ENCODE measurements at places on chromosomes 6 and 20.
A peak's percentile ranks its signal among the peaks of the same experiment; 100 is the strongest.

DNA sequence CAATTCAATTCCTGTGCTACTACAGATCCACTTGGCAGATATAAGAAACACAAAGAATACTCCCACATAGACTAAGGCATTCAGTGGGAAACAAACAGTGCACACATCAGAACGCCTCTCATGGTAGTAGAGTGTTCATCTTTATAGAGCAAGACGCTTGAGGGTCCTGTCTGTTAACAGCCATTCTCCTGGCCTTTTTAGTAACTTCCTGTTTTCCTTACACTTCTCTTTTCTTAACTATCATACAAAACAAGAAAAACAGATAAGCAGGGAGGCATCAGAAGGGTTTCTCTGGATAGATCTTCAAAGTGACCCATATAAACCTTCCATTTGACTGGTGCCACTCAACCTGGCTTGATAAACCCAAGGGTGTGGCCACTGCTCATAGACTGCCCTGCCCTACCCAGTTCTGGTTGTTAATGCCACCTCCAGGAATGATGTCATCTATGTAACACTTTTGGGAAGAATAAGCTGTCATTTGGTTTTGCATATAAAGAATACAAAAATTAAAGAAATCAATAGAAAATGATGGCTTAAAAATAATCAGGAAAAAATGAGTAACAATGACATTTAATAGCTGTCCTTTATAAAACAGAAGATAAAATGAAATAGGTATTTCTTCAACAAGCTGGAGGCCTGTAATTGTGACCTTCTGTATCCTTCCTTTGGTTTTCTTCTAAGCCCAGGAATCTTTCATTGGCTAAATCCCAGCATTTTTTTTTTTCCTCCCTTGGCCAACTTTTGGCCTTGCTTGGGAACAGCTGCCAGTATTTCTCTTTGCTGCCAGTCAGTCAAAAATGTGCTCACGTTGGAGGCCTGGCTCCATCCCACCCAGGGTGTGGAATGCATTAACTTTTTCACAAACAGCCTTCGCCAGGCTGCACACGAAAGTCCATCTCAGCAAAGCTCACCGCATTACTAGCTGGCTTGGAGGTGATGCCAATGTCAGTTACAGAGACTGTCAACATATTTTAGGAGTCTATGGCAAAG lies 103.5 kb downstream of the GJA10 start:
- peak; percentile 66 for DNase-seq

DNA sequence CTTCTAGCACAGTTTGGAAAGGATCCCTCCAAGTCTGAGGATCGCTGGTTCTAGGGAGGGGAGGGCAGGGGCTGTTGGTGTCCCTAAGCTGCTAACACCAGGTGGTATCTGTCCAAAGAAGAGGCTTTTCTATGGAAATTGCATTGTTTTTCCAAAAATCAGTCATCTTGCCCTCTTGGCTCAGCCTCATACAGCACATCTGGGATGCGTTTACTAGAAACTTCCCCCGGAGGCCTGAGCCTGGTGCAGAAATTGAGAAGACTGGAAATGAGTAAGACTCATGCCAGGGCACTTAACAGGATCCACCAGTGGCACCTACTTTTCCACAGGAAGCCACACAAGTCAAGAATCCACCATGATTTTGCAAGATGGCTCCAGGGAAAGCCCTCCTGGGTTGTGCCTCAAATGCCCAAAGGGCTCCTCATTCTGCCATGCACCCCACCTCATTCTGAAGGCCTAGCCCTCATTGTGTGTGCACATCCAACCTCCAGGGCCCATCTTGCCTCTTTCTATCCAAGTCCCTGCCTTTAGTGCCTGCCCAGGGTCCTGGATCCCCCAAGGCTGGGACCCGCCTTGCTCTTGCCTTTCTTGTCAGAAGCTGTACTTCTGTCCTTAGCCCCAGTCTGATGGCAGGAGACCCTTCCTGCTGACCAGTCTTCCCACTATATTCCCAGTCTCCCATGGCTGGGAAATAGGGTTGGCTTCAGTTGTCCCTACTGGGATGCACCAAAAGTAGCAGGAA lies 97.6 kb downstream of the MRPL14 start:
- DNase-seq, result no peak

DNA sequence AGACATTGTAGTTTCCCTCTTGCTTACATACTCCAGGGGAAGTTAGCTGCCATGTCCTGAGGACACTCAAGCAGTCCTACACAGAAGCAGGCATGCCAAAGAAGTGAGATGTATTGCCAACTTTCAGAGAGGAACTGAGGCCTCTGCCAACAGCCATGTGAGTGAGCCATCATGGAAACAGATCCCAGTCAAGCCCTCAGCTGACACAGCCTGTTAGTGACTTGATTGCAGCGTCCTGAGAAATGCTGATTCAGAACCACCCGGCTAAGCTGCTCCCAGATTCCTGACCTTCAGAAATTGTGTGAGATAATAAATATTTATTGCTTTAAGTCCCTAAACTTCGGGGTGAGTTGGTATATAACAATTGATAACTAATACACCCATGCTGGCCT lies 38.1 kb downstream of the GSTA2 start:
- DNase-seq, result no peak

GRCh38 chr6:104541411-104541810 lies 318.3 kb downstream of the HACE1 start:
- DNase-seq, result no peak

DNA sequence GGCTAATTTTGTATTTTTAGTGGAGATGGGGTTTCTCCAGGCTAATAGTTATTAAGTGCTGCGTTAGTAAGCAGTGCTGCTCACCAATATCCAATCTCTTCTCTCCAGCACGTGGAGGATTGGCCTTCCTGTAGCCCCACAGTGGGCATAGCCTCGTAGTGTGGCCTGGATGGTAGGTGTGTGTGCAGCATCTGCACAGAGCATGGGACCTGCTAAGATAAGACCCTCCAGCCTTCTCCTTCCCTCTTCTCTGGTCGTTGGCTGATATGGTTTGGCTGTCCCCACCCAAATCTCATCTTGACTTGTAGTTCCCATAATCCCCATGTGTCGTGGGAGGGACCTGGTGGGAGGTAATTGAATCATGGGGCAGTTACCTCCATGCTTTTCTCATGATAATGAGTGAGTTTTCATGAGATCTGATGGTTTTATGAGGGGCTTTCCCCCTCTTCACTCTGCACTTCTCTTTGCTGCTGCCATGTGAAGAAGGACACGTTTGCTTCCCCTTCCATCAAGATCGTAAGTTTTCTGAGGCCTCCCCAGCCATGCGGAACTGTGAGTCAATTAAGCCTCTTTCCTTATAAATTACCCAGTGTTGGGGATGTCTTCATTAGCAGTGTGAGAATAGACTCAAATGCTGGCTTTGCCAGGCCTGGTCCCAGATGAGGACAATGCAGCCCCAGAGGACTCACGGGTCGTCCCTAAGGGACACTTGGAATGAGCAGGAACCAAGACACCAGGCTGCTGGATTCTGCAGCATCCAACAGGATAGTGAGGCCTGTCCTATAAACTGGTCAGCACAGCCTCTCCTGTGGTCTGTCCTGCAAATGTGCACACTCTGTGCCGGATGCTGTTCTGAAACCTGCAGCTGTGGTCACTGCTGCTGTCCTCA lies 63.4 kb upstream of the AFDN start:
- no peak for DNase-seq

DNA sequence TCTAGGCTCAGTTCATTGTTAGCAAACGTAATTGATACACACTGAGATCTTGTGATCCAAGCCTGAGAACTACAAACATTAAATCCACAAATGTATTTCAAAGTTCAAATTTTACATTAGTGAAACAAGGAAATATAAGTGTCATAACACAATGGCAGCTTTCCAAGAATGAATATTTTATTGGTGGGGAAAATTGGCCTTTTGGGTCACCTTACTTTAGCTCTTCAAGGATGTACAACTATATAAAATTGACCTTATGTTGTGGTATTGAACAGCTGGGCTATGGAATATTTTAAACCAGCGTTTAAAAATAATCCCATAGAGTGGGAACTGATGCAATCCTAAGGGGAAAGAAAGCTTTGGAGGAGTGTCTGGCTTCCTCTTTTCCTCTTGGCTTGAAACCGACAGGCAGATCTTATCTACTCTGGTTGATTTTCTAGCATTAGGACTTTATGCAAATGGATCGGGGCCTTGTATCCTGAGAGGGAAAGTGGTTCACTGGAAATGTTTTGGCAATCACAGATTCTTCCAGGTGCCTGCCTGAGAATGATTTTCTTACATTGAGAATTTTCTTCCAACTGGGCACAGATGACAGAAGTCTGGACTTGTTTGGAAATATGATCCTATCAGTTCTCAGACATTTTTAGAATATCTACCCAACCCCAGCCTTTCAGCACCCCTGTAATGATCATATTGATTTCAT lies 184.8 kb upstream of the ECI2 start:
- DNase-seq, result peak; percentile 54

GRCh38 chr6:82611751-82612150 lies 248.1 kb downstream of the TPBG start:
- no peak for DNase-seq

- DNase-seq, result no peak
These were observed 58.6 kb downstream of the GFOD1 start for GRCh38 chr6:13428583-13429405.

- DNase-seq, result no peak
These were observed 31.4 kb upstream of the FBXO9 start for GRCh38 chr6:53033764-53034163.

DNA sequence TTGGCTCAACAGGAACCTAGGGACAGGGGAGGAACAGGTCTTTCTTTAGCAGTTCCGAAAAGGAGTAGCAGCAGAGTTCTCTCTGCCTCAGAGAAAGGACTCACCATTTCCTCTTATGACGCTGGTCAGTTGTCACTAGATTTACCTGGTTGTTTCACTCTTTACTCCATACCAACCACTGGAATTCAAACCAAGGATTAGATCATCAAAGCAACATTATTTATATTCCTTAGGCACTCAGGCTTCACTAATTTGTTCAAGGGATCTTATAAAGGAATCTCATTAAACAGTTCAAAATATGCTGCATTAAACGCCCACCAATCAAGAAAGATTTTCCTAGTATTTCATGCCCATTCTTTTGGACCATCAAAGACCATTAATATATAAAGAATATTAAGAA lies 1129.5 kb upstream of the MAP3K7 start:
- no peak for DNase-seq

- DNase-seq, result peak; percentile 42
These were observed 48.8 kb downstream of the SRC start for GRCh38 chr20:37394543-37395409.

DNA sequence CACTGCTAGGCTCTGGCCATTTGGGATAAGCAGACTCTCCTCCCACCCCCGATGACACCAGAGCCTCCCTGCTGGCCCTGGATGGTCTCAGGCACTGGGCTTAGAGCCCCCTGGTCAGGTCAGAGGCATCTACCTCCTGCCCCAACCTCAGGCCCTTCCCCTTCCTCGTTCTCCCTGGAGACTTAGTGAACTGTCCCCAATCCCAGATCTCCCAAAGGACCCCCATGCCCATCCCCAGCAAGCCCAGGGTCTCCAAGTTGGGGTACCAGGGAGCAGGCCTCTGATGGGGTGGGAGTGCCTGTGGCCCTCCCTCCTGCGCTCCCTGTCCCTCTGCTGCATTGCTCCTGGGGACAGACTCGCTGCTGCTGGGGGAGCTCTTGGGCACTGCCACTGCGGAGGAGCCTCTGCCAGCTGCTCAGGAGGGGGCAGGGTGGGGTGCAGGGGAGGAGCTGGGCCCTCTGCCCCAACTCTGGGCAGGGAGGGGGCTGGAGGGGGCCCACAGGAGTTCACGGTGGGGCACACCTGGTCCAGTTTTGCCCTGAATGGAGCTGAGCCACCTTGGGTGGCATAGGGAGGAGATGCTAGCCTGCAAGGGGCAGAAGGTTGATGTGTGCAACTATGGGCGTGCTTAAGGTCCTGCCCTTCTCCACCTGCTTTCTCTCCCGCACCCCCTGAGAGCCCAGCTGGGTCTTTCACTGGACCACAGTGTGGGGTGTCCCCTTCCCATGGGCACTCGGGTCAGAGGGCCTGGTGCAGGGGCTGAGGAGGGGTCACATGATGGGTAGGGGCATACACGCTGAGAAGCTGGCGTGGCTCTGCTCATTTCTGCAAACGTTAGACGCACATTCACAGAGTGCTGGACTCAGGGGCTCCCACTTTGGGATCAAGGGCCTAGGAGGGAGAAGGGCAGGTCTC lies 40.4 kb downstream of the SPDEF start:
- DNase-seq, result no peak
